Naive thymus-derived CD8-positive, alpha-beta T cell (primary cell): ENCODE measurements at places on chromosomes 5 and 9. TPM values are rescaled to one million over a fixed set of nuclear protein-coding genes. Genes with fewer than 3 reads are reported as not detected.

CATSPER3 gene
- 0.80 TPM for total RNA-seq

TERT gene
- total RNA-seq = not detected

WNT8A gene
- total RNA-seq = not detected

ARRDC1 gene
- 83.2 TPM for total RNA-seq

HBEGF gene
- total RNA-seq = 0.30 TPM

LCN15 gene
- total RNA-seq = not detected

STOM gene
- total RNA-seq = 17.9 TPM

MCIDAS gene
- total RNA-seq = not detected

LRRC19 gene
- not detected for total RNA-seq

BTNL9 gene
- total RNA-seq = 0.42 TPM

AHRR gene
- total RNA-seq = 5.8 TPM

SHISAL2B gene
- not detected for total RNA-seq

- peak overlapping the region; percentile 75 for H3K4me3 ChIP-seq
- H3K36me3 ChIP-seq = no peaks in the 10 kb centered on the region
- H3K4me1 ChIP-seq = peaks cover 60% of the 10 kb centered on the region
- DNase-seq = peak; percentile 61
- peak overlapping the region; percentile 81 for H3K27ac ChIP-seq
Measured at GRCh38 chr9:137029058-137029936, 1.3 kb upstream of the ABCA2 start.

DNA sequence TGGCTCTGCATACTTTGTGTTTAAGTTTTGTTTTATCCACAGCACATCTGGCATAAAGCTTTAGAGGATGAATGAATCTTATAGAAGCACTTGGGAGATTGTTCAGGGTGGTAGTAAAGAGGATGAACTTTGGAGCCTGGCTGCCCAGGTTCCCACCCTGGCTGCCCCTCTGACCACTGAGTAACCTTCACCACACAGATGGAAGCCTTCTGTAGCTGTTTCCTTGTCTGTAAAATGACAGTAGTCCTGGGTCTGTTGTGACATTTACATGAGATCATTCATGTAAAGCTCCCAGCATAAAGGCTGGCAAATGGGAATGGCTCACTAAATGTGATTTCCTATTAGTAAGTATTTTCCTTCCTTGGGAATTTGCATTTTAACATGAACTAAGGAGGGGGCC is 85.7 kb upstream of the FAM169A start:
- no peak overlapping the region for H3K27ac ChIP-seq
- no peak for DNase-seq
- no peaks in the 10 kb centered on the region for H3K27me3 ChIP-seq
- H3K4me3 ChIP-seq = no peak overlapping the region
- H3K4me1 ChIP-seq = no peaks in the 10 kb centered on the region
- no peaks in the 10 kb centered on the region for H3K36me3 ChIP-seq

DNA sequence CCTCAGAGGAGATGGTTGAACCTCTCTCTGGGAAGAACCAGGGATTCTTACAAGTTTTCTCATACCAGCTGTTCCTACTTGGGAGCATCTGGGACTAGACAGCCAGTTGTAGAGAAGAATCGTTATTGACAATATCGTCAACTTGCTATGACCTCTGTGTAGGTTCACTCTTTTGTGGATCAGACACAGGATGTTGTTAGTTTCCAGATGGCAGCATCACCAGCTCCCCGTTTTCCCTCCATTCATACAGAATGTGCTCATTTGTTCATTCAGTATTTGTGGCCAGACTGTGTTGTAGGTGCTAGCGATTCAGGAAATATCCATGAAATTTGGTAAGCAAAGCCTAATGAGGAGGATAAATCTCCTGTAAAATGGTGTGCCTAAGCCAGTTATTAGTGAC is 3.7 kb downstream of the PDE8B start:
- peaks cover 3% of the 10 kb centered on the region for H3K36me3 ChIP-seq
- H3K27ac ChIP-seq = no peak overlapping the region
- H3K4me1 ChIP-seq = peaks cover 7% of the 10 kb centered on the region
- peaks cover 57% of the 10 kb centered on the region for H3K27me3 ChIP-seq

GRCh38 chr5:143449772-143450171 is 46.3 kb upstream of the NR3C1 start:
- H3K4me3 ChIP-seq = no peak overlapping the region
- H3K4me1 ChIP-seq = peaks cover 11% of the 10 kb centered on the region
- DNase-seq = no peak
- no peaks in the 10 kb centered on the region for H3K36me3 ChIP-seq
- no peak overlapping the region for H3K27ac ChIP-seq

- no peaks in the 10 kb centered on the region for H3K36me3 ChIP-seq
- no peak overlapping the region for H3K4me3 ChIP-seq
- no peak overlapping the region for H3K27ac ChIP-seq
- no peaks in the 10 kb centered on the region for H3K27me3 ChIP-seq
- H3K4me1 ChIP-seq = no peaks in the 10 kb centered on the region
- DNase-seq = no peak
Measured at GRCh38 chr9:18756712-18757125, 276.3 kb downstream of the SAXO1 start.

- DNase-seq = no peak
- H3K27ac ChIP-seq = no peak overlapping the region
- H3K4me1 ChIP-seq = no peaks in the 10 kb centered on the region
Measured at GRCh38 chr5:135240781-135241360, 158.2 kb downstream of the MACROH2A1 start.

- H3K27me3 ChIP-seq = peaks cover 3% of the 10 kb centered on the region
- no peak overlapping the region for H3K4me3 ChIP-seq
- H3K27ac ChIP-seq = no peak overlapping the region
Measured at GRCh38 chr5:98076501-98076900, 697.0 kb upstream of the RGMB start.

- no peaks in the 10 kb centered on the region for H3K4me1 ChIP-seq
- H3K27ac ChIP-seq = no peak overlapping the region
- H3K36me3 ChIP-seq = no peaks in the 10 kb centered on the region
- no peak overlapping the region for H3K4me3 ChIP-seq
- H3K27me3 ChIP-seq = no peaks in the 10 kb centered on the region
Measured at GRCh38 chr9:82606492-82607382, 456.2 kb downstream of the RASEF start.

DNA sequence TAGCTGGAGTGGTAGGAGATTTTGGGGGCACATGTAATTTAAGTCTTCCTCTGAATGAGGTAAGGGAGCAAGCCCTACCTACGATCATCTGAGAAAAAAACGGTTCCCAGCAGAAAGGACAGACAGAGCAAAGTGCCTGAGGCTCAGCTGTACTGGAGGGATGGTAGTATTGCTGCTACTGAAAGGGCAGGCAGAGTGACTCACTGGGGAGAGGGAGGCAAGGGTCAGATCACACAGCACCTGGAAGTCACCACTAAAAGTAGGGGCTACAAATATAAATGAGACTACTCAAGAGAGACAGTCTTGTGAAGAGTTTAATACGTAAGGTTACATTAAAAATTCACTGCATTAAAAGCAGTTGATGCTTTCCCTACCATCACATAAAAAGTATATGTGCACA is 75.9 kb downstream of the NFIB start:
- H3K27ac ChIP-seq = no peak overlapping the region
- H3K27me3 ChIP-seq = no peaks in the 10 kb centered on the region
- no peak overlapping the region for H3K4me3 ChIP-seq
- no peak for DNase-seq
- H3K4me1 ChIP-seq = no peaks in the 10 kb centered on the region

- peaks cover 41% of the 10 kb centered on the region for H3K36me3 ChIP-seq
- no peak overlapping the region for H3K4me3 ChIP-seq
- no peak for DNase-seq
- H3K27ac ChIP-seq = no peak overlapping the region
- H3K4me1 ChIP-seq = peaks cover 18% of the 10 kb centered on the region
Measured at GRCh38 chr5:154055201-154055600, 16.4 kb downstream of the MFAP3 start.

GRCh38 chr9:79592726-79593493 is 21.1 kb downstream of the TLE4 start:
- DNase-seq = peak; percentile 59
- H3K27me3 ChIP-seq = no peaks in the 10 kb centered on the region
- H3K4me1 ChIP-seq = peaks cover 90% of the 10 kb centered on the region

DNA sequence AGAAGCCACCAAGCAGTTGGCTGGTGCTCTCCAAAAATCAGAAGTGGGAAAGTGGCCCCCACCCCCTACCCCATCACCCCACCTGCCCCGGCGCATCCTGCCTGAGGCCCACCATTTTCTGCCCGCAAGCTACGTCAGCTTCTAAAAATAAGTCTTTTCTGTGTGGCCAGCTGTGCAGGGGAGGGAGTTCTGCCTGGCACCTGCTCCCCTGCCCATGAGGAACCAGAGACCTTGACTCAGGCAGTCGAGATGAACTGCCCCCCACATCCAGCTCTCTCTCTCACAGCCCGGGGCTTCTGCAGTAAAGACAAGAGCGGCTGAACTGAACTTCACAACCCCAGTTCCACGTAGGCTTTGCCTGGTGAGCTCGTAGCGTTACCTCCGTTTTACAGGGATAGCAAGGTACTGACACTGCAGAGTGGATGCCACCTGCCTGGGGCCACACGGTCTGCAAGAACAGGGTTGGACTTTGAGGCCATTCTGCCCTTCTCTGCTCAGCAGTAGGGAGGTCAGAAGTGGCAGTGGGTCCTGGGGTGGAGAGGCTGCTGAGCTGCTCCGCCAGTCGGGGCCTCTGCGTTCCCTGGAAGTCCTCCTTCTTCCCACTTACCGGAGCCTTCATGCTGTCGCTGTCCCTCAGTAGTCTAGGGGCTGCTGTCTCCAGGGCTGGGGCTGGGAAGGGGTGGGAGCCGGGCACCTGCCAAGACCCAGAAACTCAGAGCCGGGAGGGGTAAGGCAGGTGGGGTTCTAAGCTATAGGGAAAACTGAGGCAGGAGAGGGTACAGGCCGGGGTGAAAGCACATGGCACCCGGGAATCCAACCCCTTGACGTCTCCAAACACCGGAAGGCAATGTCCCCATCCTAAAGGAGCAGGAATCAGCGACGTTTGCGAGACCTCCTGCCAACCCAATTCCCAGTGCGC is 781 bp downstream of the ST6GALNAC4 start:
- H3K27ac ChIP-seq = peak overlapping the region; percentile 92

GRCh38 chr5:33608344-33609041 is 167.7 kb downstream of the TARS1 start:
- no peak for DNase-seq
- H3K4me3 ChIP-seq = no peak overlapping the region
- no peaks in the 10 kb centered on the region for H3K27me3 ChIP-seq
- H3K36me3 ChIP-seq = no peaks in the 10 kb centered on the region

- H3K36me3 ChIP-seq = peaks cover 20% of the 10 kb centered on the region
- H3K4me1 ChIP-seq = no peaks in the 10 kb centered on the region
Measured at GRCh38 chr9:92610470-92611420, 59.2 kb downstream of the IPPK start.

- H3K36me3 ChIP-seq = no peaks in the 10 kb centered on the region
- H3K27ac ChIP-seq = no peak overlapping the region
- H3K27me3 ChIP-seq = no peaks in the 10 kb centered on the region
- no peak for DNase-seq
- no peak overlapping the region for H3K4me3 ChIP-seq
Measured at GRCh38 chr5:172666251-172666650, 25.2 kb downstream of the NEURL1B start.

- H3K27me3 ChIP-seq = peaks cover 8% of the 10 kb centered on the region
- DNase-seq = no peak
- no peak overlapping the region for H3K4me3 ChIP-seq
- no peaks in the 10 kb centered on the region for H3K4me1 ChIP-seq
Measured at GRCh38 chr9:90975781-90976538, 174.3 kb downstream of the SYK start.

DNA sequence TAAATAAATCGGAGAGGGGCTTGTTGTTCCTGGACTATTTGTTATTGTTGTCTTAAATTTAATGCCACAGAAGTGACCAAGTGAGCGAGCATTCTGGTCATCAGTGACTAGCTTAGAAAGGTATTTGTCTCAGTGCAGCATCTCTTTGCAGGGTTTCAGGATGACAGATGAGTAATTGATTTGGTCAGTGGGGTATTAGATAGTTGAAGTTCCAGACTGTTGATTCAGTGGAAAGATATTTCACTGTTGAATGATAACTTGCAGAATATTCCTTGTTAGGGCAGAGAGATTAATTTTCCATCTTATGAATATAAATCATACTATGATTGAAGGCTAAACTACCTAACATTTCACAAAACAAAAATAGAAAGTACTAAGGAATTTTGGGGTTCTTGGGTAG is 122.4 kb downstream of the TRIO start:
- peaks cover 42% of the 10 kb centered on the region for H3K27me3 ChIP-seq
- H3K4me3 ChIP-seq = no peak overlapping the region
- DNase-seq = no peak
- H3K36me3 ChIP-seq = no peaks in the 10 kb centered on the region
- H3K27ac ChIP-seq = no peak overlapping the region
- peaks cover 22% of the 10 kb centered on the region for H3K4me1 ChIP-seq

DNA sequence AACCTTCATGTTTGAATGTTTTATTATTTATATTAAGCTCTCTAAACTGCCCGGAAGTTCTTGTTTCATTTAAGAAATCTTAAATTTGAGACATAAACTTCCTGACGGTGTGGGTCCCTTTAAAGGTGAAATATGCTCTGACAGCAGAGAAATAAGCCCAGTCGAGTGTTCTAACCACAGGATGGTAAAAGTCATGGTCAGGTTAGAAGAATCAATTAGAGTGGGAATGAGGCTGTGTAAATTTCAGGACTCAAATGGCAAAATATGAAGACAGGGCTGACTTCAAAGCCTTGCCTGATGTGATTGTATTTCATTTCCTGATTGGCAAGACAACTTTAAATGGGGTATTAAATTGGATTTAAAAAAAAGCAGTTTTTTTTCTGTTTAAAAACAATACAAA is 432.9 kb upstream of the BRINP1 start:
- no peak for DNase-seq
- no peak overlapping the region for H3K27ac ChIP-seq
- H3K4me1 ChIP-seq = no peaks in the 10 kb centered on the region
- H3K27me3 ChIP-seq = no peaks in the 10 kb centered on the region

- H3K36me3 ChIP-seq = peaks cover 15% of the 10 kb centered on the region
- H3K4me1 ChIP-seq = peaks cover 31% of the 10 kb centered on the region
- peak overlapping the region; percentile 23 for H3K4me3 ChIP-seq
- DNase-seq = no peak
- no peaks in the 10 kb centered on the region for H3K27me3 ChIP-seq
Measured at GRCh38 chr5:55997742-55998351, 3.1 kb upstream of the IL6ST start.
